ENCODE measurements at places on chromosomes 5 and 9.

DNA sequence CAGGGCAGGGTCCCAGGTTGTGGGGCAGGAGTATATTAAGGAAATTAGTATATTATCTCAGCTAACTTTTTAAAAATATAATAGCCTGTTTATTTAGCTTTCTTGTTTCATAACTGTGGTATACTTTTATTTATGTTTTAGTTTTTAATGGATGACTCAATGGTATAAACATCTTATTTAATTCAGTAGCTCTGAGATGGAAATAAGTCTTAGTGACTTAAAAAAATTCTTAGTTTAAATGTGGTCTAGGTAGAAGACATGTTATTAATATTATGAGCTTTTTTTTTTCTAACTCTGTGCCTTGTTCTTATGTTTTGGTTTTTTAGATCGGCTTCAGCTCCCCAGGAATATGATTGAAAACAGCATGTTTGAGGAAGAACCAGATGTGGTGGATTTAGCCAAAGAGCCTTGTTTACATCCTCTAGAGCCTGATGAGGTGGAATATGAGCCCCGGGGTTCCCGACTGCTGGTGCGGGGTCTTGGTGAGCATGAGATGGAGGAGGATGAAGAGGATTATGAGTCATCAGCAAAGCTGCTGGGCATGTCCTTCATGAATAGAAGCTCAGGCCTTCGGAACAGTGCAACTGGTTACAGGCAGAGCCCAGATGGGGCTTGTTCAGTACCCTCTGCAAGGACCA lies 43.1 kb downstream of the LNPEP start:
- no peak for DNase-seq

DNA sequence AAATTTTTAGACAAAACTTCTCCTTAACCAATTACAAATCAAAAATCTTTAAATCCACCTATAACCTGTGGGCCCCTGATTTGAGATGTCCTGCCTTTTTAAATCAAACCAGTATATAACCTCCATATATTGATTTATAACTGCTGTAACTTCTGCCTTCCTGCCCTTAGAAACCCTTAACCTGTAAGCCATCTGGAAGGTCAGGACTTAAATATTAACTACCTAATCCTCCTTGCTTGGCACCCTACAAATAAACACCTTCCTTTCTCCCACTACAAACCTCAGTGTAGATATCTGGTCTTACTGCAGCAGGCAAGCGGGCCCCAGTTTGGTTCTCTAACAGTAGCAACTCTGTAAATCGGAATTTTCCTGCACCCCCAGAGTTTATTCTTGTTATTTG lies 83.9 kb downstream of the MTREX start:
- no peak for DNase-seq

GRCh38 chr5:158701007-158701391 lies 398.7 kb downstream of the EBF1 start:
- DNase-seq, result no peak

GRCh38 chr5:173093606-173094005 lies 37.5 kb downstream of the CREBRF start:
- no peak for DNase-seq

GRCh38 chr9:98226957-98227356 lies 28.5 kb downstream of the TBC1D2 start:
- no peak for DNase-seq

DNA sequence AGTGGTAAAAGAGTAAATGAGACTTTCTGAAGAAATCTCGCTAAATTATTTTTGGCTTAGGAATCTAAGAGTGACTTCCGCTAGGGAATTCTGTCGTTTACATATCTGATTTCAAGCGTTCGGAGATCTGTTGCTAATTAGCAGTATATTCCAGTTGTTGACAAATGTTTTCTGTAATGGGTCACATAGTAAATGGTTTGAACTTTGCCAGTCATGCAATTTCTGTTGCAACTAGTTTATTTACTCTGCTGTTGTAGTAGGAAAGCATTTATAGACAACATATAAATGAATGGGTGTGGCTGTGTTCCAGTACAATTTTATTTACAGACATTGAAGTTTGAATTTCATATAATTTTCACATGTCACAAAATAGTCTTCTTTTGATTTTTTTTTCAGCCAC lies 57.4 kb upstream of the JAK2 start:
- no peak for DNase-seq

DNA sequence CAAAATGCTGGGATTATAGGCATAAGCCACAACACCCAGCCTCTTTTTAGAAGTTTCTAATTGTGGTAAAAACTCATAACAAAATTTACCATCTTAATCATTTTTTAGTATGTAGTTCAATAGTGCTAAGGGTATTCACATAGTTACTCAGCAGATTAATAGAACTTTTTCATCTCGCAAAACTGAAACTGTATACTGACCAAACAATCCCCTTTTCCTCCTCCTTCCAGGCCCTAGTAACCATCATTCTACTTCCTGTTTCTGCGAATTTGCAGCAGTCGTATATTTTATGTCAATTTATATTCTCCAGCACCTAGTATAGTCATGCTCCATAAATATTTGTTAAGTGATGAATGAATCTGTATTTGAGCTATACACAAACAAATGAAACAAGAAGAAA lies 86.3 kb upstream of the ERBIN start:
- DNase-seq, result no peak

- DNase-seq, result no peak
Observed at GRCh38 chr9:96514108-96514799, 64.3 kb downstream of the HABP4 start.

DNA sequence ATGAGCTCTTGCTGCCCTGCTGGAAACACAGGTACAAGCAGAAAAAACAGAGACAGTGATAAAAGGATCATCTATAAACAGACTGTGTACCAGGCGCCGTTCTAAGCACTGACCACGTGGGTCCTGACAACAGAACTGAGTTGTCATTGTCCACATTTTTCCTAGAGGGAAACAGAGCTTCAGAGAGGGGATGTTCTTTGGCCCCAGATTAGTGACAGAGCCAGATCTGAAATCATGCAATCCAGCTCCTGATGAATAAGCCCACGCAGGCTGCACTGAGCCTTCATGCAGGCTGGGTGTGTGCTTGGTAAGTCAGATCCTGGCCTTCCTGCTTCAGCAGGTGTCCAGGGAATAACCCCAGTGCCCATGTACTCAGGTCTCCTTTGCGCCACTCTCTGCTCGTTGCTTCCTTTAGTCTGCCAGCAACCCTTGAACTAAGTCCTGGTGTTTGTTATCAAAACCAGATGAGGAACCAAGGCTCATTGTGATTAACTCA lies 22.8 kb upstream of the TCF7 start:
- no peak for DNase-seq

DNA sequence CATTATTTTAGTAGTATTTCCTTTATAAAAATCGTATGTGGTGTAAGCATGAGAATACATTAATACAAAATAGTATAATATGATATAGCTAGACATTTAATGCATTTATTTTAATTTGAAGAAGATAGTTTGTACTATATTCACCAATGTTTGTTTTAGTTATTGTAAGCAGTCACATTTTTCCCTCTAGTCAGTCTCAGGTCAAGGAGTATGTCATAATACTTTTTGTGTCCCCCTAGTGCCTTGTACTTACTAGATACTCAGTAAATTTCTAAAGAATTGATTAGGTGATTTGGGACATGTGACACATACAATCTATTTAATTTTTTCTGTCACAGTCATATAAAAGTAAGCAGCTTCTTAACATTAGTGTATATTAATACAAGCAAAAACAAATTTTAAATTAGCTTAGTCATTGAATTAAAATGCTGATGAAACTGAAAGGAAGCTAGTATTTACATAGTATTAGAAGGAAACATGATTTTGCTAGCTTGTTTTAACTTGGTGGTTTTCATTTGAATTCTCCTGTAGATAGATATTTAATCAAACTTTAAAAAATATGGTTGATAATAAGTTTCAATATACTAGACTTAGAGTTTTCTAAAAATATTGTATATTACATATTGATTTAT lies 242.2 kb downstream of the FER start:
- no peak for DNase-seq

DNA sequence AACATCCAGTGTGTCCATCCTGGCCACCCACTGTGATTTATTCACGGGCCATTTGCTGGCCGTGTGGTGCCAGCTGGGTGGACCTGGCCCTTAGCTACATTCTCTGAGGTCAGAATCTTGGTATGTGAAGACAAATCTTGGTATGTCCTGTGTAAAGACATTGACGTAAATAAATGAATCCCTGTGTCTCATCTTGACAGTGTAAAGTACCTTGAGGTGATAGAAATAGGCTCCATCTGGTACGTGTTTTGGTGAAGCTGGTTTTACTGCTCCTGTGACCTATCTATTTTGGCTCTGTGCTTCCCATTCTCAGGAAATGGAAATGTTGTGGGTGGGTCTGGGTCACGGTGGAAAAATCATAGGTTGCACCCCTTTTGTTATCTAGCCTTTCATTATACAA lies 245.4 kb upstream of the ANKH start:
- DNase-seq, result no peak

GRCh38 chr5:56853698-56854097 lies 38.3 kb downstream of the MAP3K1 start:
- no peak for DNase-seq

DNA sequence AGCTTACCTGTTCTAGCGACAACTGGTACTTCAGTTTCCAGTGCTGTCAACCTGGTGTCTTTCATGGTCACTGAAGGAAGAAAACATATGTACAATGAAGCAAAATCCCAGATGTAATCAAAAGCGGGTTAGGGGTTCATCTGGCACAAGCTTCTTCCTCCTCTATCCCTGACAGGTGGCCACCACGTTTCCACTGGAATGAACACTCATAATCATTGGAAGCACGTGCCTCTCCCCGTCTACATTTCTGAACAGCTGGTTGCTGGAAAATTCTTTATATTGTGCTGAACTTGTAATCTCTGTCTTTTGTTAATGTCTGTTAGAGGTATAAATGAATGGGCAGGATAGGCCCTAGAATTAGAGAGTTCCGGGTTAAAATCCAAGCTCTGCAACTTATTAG lies 9.4 kb downstream of the TSC1 start:
- no peak for DNase-seq

DNA sequence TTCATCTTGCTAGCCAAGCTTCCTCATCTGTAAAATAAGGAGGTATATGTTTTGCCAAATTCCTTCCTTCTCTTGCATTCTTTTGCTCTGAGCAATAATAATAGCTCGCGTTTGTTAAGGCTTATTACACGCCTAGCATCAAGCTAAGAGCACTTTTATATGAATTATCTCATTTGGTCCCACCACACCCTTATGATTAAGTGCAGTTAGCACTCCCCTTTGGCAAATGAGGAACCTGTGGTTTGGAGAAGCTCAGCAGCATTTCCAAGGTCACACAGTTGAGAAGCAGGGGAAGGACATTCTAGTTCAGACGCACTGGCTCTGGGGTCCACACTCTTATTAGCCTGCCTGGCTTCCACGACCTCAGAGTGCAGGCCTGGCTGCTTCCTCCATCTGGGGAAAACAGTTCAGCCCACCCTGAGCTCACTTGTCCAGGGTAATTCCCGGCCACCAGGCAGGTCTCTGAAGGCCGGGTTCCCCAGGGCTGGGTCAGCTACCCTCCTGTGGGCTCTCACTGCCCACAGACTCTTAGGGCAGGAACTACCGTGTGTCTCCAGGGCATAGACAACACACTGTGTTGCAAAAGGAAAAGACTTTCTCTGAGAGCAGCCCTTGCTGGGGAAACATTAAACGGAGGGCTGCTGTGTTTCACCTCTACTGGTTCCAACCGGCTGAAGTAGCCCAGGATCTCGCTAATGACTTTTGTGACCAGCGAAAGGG lies 9.9 kb upstream of the FBP1 start:
- DNase-seq, result no peak

DNA sequence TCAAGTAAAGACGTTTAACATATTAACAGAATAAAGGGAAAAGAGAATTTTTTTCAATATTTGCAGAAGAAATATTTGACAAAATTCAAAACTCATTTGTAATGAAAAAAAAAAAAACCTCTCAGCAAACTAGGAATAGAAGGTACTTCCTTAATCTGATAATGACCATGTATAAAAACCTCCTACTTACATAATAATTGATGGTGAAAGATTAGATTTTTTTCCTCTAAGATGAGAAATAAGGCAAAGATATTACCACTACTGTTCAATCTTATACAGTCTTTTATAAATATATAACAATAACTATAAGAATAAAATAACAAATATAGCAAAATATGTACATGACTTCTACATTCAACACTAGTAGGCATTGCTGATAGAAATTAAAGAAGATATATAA lies 424.6 kb upstream of the KLF4 start:
- DNase-seq, result no peak

DNA sequence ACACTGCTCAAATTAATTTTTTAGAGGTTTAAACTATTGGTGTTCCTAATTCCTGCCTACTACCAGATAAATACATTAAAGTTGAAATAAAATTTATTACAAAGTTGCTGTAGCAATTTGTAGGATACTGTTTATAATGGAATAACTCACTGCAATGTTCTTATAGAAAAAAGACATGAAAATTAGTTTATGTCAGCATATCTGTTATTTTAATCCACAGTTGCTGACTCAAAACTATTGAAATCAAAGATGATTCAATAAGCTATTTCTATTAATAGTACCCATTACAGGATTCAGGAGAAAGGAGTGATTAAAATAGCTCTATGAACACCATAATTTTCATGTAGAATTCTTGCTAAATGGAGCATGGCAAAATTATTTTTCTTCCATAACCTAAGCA lies 764.4 kb upstream of the NUDT12 start:
- DNase-seq, result no peak

DNA sequence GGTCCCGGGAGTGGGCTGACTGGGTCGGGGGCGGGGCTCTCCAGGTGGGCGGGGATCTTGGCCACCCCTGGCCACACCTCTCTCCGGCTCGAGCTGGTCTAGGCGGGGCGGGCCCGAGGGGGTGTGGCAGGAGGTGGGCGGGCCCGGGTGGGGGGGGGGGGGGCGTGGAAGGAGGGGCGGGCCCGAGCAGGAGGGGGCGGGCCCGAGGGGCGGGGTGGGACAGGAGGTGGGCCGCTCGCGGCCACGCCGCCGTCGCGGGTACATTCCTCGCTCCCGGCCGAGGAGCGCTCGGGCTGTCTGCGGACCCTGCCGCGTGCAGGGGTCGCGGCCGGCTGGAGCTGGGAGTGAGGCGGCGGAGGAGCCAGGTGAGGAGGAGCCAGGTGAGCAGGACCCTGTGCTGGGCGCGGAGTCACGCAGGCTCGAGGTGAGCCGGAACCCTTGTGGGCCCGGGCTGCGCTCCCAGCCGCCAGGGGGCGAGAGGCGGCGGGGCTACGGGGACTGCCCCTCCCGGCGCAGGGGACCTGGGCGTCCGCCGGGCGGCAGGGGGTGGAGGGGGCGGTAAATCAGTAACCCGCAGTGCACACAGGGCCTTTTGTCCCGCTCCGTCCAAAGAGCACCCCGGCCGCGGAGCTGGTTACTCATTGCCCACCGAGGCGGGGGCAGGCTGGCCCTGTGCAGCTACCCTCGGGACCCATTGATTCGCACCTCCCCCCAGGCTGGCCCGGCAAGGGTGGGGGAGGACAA lies at the start of gene FGFR4:
Gene FGFR4, plus strand, starts transcription at position 262 of the 744 bp plus-strand sequence. CDS start 2,688 bp downstream, outside the sequence.
- DNase-seq, result peak; percentile 56

- no peak for DNase-seq
Observed at GRCh38 chr5:103126557-103126956, 6.5 kb downstream of the PPIP5K2 start.

GRCh38 chr5:35047785-35048404 lies at the start of gene AGXT2:
AGXT2 (minus strand) TSS chr5:35047949; CDS start chr5:35047892, 57 bp downstream.
- DNase-seq, result no peak

All from central memory CD8-positive, alpha-beta T cell (primary cell).